ENCODE measurements at places on chromosomes 5 and 9. TPM values are rescaled to one million over a fixed set of nuclear protein-coding genes. Genes with fewer than 3 reads are reported as not detected.

Gene DDX41
- polyA plus RNA-seq = 93.4 TPM

Gene NIPSNAP3A
- polyA plus RNA-seq = 61.6 TPM

Gene GLDC
- polyA plus RNA-seq = 25.3 TPM

Gene SNCAIP
- polyA plus RNA-seq = 32.6 TPM

Gene SPARC
- polyA plus RNA-seq = 2,571 TPM

Gene PTTG1
- polyA plus RNA-seq = 66.9 TPM

Gene MAMDC2
- polyA plus RNA-seq = 7.6 TPM

Gene HSD17B4
- polyA plus RNA-seq = 236 TPM

Gene MRPL22
- 54.2 TPM for polyA plus RNA-seq

Gene LRRC19
- polyA plus RNA-seq = 15.3 TPM

Gene CCNO
- 6.5 TPM for polyA plus RNA-seq

Gene PKN3
- polyA plus RNA-seq = 8.1 TPM

Gene CTXN3
- polyA plus RNA-seq = not detected
